K562 (cell line): ENCODE measurements at places on chromosomes 12 and 14. TPM values are rescaled to one million over a fixed set of nuclear protein-coding genes. Genes with fewer than 3 reads are reported as not detected.

DNA sequence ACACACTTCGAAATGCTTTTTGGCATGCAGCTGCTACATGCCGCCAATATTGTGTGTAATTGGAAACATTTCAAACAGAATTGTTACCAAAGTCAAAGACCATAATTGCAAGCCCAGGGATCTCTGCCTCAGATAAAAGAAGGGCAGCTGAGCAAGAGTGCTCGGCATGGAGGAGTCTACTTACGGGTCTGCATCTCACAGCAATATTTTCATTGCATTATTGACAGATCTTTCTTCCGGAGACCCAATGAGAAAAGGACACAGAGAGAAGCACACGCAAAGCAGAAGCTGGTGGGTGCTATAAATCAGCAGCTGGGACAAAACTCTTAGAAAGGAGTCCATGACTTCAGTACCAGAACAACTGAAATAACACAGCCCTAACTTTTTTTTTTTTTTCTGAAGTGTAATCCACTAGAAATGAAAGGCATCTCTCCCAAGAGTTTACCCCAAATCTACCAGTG, 4.9 kb downstream of the PRICKLE1 start:
- peaks cover 10% of the 10 kb centered on the region for H3K4me1 ChIP-seq
- H3K27ac ChIP-seq, result no peak overlapping the region
- H3K4me3 ChIP-seq, result no peak overlapping the region
- H3K36me3 ChIP-seq, result no peaks in the 10 kb centered on the region
- peaks cover 25% of the 10 kb centered on the region for H3K27me3 ChIP-seq

DNA sequence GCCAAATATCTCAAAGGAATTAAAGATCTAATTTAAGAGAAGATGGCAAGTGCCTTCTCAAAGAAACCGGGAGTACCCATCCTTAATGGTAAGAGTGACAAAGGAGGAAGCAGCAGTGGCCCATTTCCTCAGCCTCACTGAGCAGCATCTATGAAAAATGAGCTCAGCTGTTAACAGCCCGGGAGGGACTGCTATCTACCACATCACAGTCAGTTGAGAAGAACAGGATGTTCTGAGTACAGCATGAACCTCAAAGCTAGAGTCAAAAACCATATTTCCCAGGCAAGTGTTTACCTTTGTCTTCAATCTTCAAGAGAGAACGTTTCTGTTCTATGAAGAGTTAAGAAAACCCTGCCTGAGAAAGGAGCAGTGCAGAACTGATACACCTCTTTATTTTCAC, 115.0 kb downstream of the BTG1 start:
- no peak for DNase-seq
- no peaks in the 10 kb centered on the region for H3K27me3 ChIP-seq
- no peak overlapping the region for H3K27ac ChIP-seq
- H3K4me3 ChIP-seq, result no peak overlapping the region
- H3K36me3 ChIP-seq, result no peaks in the 10 kb centered on the region

GRCh38 chr12:44653861-44654527, 222.1 kb downstream of the NELL2 start:
- H3K4me3 ChIP-seq, result no peak overlapping the region
- no peaks in the 10 kb centered on the region for H3K4me1 ChIP-seq
- H3K27ac ChIP-seq, result no peak overlapping the region
- no peak for DNase-seq

DNA sequence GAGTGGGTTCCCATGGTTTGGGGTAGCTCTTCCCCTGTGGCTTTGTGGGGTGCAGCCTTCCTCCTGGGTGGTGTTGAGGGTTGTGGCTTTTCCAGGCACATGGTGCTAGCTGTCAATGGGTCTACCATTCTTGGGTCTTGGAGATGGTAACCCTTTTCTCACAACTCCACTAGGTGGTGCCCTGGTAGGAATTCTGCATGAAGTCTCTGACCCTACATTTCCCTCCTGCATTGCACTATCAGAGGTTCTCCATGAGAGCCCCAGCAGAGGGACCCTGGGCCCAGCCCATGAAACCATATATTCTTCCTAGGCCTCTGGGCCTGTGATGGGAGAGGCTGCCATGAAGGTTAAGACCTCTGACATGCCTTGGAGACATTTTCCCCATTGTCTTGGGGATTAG, 1093.3 kb downstream of the SLC16A7 start:
- no peaks in the 10 kb centered on the region for H3K36me3 ChIP-seq
- no peak overlapping the region for H3K4me3 ChIP-seq
- no peaks in the 10 kb centered on the region for H3K4me1 ChIP-seq
- no peak overlapping the region for H3K27ac ChIP-seq
- peak; percentile 0 for DNase-seq
- no peaks in the 10 kb centered on the region for H3K27me3 ChIP-seq

GRCh38 chr14:23550812-23551265, 726 bp downstream of the ZFHX2 start:
- no peaks in the 10 kb centered on the region for H3K36me3 ChIP-seq
- peak; percentile 33 for DNase-seq
- H3K4me1 ChIP-seq, result peaks cover 12% of the 10 kb centered on the region; the same call in 2 of the 3 replicates
- peak overlapping the region; percentile 47 for H3K4me3 ChIP-seq

DNA sequence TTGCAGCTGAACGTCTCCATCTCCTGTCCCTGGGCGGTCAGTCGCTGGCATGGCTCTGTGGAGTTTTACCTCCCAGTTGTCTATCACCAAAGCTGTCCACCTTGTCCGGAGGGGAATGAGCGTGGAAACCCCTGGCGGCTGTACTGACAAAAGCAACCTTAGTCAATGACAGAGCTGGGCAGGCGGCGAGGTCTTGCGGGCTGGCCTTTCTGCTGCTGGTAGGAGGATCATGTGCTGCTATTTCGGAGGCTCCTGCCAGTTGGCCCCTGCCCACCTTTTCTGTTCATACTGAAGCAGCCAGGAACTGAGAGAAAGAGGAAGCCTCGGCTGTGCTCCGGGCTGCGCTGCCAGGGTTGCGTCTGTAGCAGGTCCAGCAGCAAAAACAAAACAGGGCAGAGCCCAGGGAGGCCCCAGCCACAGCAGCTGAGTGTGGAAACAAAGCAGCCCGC, 57.7 kb downstream of the HMGA2 start:
- no peak overlapping the region for H3K4me3 ChIP-seq
- H3K4me1 ChIP-seq, result no peaks in the 10 kb centered on the region
- H3K27ac ChIP-seq, result no peak overlapping the region
- H3K27me3 ChIP-seq, result peaks cover 10% of the 10 kb centered on the region
- H3K36me3 ChIP-seq, result no peaks in the 10 kb centered on the region

DNA sequence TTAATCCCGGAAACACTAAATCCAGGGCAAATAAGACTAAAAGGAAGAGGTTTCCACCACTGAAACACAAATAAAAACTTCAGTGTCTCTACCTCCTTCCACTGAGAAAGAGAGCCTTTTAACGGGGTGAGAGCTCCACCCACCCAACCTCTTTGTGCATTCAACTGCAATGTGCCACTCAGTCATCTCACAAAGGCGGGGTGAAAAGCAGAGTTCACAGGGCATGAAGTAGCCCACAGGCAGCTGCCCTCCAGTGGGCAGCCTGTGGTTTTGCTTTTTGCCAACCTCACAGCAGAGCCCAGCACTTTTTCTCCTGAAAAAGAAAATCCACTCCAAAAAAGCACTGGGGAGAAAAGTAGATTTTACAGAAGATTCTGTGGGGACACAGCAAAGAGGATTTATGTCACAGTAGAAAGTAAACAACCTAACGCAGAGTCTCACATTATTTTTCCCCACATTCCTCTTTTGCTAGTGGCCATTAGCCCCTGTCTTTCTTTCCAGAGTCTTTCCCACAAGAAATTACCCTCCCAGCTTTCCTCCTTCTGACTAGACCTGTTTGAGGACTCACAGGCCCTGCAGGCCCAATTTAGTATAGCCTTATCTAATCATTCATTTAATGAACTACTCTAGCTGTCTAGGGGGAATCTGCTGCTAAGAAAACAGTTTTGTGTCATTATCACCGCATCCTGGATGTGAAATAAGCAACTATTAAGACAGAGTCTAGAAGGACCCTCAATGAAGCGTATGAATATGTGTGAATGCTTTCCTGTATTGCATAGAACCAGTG, 753.8 kb upstream of the FOXG1 start:
- no peak overlapping the region for H3K4me3 ChIP-seq
- H3K36me3 ChIP-seq, result no peaks in the 10 kb centered on the region
- H3K4me1 ChIP-seq, result no peaks in the 10 kb centered on the region
- H3K27me3 ChIP-seq, result no peaks in the 10 kb centered on the region

- no peak overlapping the region for H3K27ac ChIP-seq
- peaks cover 24% of the 10 kb centered on the region; the same call in 2 of the 3 replicates for H3K36me3 ChIP-seq
- peaks cover 26% of the 10 kb centered on the region for H3K4me1 ChIP-seq
Observed at GRCh38 chr12:131912518-131913274, 16.4 kb upstream of the PUS1 start.

HPD gene
- total RNA-seq, result 0.29 TPM in 2 replicates

FOXN4 gene
- not detected in 2 replicates for total RNA-seq

TMEM121 gene
- 0.31 TPM in 1 of 2 replicates, not detected in the other for total RNA-seq

DAZAP2 gene
- total RNA-seq, result 129 and 132 TPM in 2 replicates

LYSET gene
- total RNA-seq, result 15.9 and 20.1 TPM in 2 replicates

C14orf39 gene
- 0.58 and 0.82 TPM in 2 replicates for total RNA-seq
